CD8-positive, alpha-beta T cell (primary cell): ENCODE measurements at places on chromosomes 6 and 20. TPM values are rescaled to one million over a fixed set of nuclear protein-coding genes. Genes with fewer than 3 reads are reported as not detected.

GRCh38 chr20:47440857-47441773 lies 60.6 kb upstream of the NCOA3 start:
- no peak for DNase-seq

- DNase-seq: no peak
These were observed 38.6 kb upstream of the EYS start for GRCh38 chr6:65745614-65746013.

- no peak for DNase-seq
These were observed 145.7 kb downstream of the KHDC1L start for GRCh38 chr6:73079611-73079955.

- no peak for DNase-seq
These were observed 87.4 kb upstream of the PLCB4 start for GRCh38 chr20:8981482-8981881.

GRCh38 chr6:4253604-4254231 lies 118.3 kb upstream of the ECI2 start:
- DNase-seq: no peak

DNA sequence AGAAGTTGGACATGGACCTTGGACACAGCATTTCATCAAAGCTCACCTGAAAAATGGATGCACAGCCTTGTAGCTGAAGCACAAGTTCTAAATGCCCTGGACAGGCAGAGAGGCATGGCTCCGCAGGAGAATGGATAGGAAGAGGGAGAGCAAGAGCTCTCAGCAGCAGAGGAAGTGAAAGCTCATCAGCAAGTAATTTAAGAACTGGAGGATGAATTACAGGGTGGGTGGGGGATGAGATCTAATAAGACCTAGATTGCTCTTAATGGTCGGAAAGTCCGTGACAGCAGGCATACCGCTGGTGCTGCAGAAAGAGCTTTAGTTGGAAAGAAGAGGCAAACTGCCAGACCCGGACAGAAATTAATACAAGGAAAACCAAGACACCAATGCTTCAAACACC lies 37.3 kb upstream of the SAYSD1 start:
- no peak for DNase-seq

- DNase-seq: no peak
These were observed 30.2 kb downstream of the SLC2A10 start for GRCh38 chr20:46739431-46740213.

DNA sequence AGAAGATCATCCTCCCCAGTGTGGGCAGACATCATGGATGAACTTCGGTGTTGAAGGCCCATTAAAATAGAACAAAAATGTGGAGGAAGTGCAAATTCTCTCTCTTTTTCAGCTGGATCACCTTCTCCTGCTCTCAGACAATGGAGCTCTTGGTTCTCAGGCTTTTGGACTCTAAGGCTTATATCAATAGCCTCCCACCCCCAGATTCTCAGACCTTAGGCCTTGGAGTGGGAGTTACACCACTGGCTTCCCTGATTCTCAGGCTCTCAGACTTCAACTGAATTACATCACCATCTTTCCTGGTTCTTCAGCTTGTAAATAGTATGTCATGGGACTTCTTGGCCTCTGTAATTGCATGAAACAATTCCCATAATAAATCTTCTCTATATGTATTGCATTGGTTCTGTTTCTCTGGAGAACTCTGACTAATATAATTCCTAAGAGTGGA lies 36.6 kb downstream of the NSFL1C start:
- no peak for DNase-seq

GRCh38 chr6:79421707-79422484 lies 115.3 kb downstream of the LCA5 start:
- no peak for DNase-seq

GRCh38 chr6:132234356-132234755 lies 166.9 kb downstream of the MOXD1 start:
- DNase-seq: no peak

DNA sequence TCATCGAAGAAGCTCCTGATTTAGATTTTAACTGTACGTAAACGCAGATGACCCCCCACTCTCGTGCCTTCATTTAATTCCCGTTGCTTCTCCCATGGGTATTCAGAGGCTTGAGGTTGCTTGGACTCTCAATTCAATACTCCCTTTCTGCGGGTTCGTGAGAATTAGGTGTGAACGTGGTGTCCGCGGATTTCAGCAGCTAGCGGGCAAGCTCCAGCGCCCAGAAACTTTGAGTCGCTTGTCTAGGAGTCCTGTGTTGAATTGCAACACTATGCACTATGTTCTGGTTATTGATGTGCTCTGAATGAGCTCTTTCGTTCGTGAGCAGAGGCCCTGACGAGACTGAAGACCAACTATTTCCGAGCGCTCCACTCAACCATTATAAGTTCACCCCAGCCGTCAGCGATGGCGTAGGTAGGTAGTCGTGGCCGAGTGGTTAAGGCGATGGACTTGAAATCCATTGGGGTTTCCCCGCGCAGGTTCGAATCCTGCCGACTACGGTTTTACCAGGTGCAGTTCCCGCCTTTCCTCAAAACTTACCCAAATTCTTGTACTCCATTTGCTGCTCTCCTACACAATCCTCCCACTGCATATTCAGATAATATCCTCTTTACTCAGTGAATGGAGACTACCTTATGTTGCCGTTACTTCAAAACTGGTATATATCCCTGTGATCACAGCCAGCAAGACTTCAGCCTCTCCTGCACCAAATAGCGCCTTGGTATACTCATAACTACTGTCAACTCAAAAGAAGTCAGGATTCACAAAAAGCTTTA lies 72.6 kb upstream of the ZNF184 start:
- no peak for DNase-seq

Gene STX11
- 17.7 TPM for total RNA-seq

Gene LAMP5
- total RNA-seq: not detected

Gene CCN5
- not detected for total RNA-seq

Gene HLA-DQA1
- 5.4 TPM for total RNA-seq

Gene UFL1
- 18.0 TPM for total RNA-seq

Gene DLK2
- total RNA-seq: 0.71 TPM

Gene RBM12
- 102 TPM for total RNA-seq

Gene CFB
- 1.3 TPM for total RNA-seq
